ENCODE measurements at places on chromosomes 2 and 18. TPM values are rescaled to one million over a fixed set of nuclear protein-coding genes. Genes with fewer than 3 reads are reported as not detected.

DNA sequence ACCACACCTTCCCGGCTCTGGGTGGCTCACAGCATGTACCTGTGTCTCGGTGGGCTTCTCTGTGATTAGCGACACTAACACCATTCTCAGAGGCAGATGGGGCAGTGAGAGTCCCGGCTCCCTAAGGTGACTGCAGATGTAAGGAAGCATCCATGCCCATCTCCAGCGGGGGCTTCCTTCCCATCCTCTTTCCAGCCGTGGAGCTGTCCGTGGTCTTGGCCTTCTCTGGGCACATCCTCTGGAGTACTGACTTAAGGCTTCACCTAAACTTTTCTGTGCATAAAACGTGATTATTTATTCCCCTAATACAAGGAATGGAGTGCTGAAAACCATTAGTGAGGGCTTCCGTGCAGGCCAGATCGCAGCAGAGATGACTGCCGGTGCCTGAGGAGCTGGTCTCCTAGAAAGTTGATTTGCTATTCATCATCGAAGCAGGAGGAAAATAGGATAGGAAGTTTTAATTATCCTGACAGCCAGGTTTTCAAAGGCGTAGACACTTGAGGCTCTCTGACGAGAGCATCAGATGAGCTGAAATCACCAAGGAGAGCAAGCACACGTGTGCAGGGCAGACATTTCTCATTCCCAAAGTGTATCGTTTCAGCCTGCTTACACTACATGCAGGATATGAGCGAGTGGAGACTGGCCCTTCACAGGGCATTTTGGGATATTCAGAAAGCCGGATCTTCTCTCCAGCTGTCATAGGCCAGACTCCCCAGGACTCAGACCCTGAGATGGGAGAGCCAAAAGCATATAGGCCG is 186.1 kb upstream of the SALL3 start:
- DNase-seq: no peak

GRCh38 chr18:6859676-6860422 is 130.3 kb downstream of the ARHGAP28 start:
- DNase-seq: no peak

The COPS9 gene
- total RNA-seq: 128 TPM

- DNase-seq: no peak
Measured at GRCh38 chr2:216478151-216478550, 20.5 kb upstream of the RPL37A start.

- peak; percentile 79 for DNase-seq
Measured at GRCh38 chr2:20141056-20141762, 83.7 kb downstream of the SDC1 start.

The CBLN2 gene
- total RNA-seq: 0.45 TPM

GRCh38 chr2:146317959-146318358 is 1526.9 kb upstream of the ACVR2A start:
- DNase-seq: no peak

GRCh38 chr2:154455166-154455565 is 243.3 kb upstream of the KCNJ3 start:
- no peak for DNase-seq

- no peak for DNase-seq
Measured at GRCh38 chr2:136246086-136246669, 128.2 kb upstream of the CXCR4 start.

DNA sequence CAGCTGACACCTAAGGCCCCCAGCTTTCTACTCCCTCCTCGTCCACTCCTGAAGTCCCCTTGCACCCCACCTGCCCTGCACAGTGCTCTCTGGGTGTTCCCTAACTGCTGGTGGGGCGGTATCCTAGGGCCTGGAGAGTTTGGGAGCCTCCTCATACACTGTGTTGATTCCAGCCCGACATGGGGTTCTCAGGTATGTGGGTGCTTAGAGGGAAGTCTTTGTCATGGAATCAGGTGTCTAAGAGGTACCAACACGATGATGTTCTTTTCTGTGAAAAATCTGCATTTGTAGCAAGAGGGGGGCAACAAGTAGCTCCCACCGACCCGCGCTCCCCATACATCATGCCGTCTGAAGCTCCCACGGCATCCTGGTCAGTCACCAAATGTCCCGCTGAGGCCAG is 96.8 kb upstream of the SMAD7 start:
- no peak for DNase-seq

The TNS1 gene
- total RNA-seq: 120 TPM

DNA sequence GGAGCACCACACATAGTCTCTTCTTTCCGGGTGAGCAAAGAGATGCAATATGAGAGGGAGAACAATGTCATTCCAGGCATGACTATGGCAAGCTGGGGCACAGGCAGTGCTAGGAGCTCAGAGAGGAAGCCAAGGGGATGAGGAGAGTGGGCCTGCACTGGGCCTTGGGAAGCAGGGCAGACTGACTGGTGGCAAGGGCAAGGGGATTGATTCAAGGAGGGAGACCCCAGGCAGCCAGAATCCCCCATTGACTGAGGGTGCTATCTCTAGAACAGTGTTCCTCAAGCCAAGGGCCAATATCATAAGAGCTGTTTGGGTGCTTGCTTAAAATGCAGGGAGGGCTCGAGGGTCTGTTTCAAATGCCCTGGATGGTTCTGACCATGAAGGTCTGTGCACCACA is 36.1 kb downstream of the MARCO start:
- DNase-seq: no peak

Measured in lower leg skin (tissue), 4 donors.